NCI-H2171 treated with DMSO at 0.1 percent for 48 hours (cell line): ENCODE measurements at places on chromosomes 7 and 10.

DNA sequence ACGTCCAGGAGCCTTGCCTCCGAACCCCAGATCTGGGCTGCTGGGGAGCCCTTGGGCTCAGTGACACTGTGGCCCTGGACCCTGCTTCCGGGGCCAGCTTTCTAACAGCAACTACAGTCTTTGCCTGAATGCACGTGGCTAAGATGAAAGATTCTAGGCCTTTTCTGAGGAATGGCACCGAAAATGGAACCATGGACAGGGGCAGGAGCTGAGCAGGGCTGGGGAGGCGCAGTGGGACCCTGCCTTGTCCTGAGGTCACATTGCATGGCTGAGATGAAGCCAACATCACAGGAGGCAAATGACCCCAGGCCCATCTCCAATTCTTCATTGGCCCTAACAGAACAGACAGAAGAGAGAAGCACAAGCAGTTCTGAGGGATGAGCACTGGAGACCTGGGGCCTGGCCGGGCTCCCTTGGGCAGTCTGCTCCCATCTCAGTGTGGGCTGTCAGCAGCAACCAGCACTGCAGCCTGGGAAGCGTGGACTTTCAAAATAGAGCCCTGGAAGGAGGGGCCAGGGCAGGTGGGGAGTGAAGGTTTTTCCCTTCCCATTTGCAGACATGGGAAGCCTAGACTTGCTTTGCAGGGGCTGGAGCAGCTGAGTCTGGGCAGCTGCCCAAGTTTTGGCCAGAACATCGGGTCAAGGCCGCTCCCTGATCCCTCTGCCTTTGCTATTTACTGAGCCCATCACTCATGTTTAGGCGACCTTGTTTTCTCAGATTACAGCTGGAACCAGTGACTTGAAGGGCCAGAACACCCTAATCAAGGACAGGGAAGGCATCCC is 114.4 kb upstream of the TCERG1L start:
- DNase-seq: no peak

- DNase-seq: no peak
Measured at GRCh38 chr7:19001854-19002253, 115.6 kb downstream of the TWIST1 start.

GRCh38 chr10:78760463-78761310 is 308.1 kb upstream of the ZMIZ1 start:
- DNase-seq: no peak

DNA sequence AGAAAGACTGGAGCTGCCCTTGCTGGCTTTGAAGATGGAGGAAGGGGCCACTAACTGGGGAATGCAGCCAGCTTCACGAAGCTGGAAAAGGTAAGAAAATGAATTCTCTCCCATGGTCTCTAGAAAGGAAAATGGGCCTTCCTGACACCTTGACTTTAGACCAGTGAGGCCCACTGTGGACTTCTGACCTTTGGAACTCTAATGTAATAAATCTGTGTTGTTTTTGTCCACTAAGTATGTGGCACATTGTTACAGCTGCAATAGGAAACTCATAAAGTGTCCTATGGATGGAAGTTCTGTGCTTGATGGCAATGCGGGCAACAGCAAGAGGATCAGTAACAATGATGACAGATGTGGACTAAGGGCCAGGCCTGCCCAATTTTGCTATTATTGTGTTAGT is 20.9 kb downstream of the DNAJB9 start:
- no peak for DNase-seq

DNA sequence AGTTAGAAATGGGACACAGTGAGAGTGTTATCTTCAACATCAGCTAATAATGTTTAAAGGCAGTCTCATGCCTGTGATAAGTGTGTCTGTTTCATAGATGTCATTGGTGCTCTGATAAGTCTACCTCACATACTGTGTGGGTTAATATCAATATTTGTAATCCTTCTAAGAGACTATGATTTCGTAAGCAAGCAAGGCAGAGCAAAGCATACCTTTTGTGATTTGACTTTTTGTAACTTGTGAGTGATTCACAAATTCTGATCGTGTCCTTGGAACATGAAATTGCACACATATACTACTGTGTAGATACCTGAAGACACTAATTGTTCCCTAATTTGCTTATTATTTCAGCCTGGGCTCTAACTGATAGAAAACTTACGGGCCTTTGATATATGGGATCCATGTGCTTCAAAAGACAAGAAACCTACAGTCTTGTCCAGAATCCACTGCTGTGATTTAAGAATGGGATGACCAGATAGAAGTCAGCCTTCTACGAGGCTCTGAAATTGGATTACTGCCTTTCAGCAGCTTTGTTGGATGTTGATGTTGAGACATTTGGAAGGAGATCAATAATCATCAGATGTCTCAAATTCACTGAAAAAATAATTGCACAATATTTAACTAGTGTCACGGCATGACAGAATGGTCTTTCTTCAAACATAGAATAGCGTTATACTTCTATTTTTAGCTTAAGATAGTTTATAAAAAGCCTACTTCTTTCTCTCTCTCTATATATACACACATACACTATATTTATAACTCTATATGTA is 63.2 kb upstream of the KLF6 start:
- DNase-seq: no peak

DNA sequence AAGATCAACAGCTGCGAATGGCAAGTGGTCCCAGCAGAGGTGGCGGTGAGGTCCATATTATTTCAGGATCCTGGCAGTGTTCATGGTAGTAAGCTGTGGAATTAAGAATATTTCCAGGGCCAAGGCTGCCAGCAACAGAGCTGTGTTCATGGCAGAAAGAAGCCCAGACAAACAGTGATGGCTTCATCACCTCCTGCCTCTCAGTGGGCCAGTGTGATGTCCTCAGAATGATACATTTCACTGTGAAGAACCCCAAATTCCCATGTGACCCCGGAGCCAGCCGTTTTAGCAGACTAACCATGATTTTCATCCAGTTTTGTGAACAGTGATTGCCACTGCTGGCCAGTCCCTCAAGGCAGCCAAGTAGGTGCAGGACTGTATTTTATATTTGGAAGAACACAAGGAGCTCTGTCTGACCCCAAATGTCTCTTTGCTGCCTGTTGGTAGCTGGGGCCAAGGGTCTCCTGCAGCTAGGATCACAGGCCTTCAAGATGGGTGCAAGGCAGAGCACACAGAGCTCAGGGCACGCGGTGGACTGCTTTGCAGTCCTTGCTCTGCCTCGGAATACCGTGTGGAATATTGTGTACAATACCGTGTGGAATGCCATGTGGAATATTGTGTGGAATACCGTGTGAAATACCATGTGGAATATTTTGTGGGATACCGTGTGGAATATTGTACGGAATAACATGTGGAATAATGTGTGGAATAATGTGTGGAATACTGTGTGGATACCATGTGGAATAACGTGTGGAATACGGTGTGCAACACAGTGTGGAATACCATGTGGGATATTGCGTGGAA is 132.3 kb upstream of the CHST15 start:
- no peak for DNase-seq

GRCh38 chr7:29882481-29882880 is 76.2 kb downstream of the WIPF3 start:
- no peak for DNase-seq

- DNase-seq: no peak
Measured at GRCh38 chr10:5206799-5207198, 10.2 kb downstream of the AKR1C4 start.

GRCh38 chr10:86956195-86956847 is 1.1 kb downstream of the MMRN2 start:
- DNase-seq: no peak

GRCh38 chr10:76558586-76558985 is 1079.0 kb downstream of the KCNMA1 start:
- DNase-seq: no peak

DNA sequence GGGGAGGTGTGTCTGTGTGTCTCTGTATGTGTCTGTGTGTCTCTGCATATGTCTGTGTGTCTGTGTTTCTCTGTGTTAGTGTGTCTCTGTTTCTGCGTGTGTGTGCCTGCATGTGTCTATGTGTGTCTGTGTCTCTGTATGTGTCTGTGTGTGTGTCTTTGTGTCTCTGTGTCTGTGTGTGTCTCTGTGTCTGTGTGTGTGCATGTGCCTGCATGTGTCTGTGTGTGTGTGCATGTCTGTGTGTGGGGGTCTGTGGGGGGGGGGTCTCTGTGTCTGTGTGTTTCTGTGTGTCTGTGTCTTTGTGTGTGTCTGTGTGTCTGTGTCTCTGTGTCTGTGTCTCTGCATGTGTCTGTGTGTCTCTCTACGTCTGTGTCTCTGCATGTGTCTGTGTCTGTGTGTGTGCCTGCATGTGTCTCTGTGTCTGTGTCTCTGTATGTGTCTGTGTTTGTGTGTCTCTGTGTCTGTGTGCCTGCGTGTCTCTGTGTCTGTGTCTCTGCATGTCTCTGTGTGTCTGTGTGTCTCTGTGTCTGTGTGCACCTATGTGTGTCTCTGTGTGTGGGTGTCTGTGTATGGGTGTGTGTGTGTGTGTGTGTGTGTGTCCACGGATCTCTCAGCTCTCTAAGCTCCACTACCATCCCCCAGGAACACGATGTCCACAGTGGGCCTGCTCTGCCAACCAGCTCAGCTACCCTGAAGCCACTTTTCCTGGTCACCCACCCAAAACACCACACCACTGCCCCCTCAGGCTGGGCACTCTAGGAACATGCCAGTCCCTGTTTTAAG is 41.7 kb downstream of the RASGEF1A start:
- no peak for DNase-seq

DNA sequence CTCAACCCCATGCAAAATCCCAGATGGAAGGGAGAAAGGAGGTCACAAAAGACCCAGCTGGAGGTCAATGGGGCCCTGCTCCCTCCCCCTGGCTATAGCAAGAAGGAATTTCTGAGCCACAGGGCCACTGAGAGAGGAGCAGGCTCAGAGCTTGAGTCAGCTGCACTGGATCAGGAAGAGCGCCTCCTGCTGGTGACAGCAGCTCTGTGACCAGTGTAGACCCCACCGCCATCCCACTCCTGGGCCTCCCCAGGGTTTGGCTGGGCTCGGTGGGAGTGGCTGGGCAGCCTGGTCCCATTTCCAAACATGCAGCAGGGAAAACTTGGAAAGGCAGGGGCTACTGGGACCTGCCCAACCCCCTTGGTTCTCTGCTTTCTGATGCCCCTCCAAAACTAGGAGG is 31.5 kb upstream of the PRLHR start:
- DNase-seq: no peak

DNA sequence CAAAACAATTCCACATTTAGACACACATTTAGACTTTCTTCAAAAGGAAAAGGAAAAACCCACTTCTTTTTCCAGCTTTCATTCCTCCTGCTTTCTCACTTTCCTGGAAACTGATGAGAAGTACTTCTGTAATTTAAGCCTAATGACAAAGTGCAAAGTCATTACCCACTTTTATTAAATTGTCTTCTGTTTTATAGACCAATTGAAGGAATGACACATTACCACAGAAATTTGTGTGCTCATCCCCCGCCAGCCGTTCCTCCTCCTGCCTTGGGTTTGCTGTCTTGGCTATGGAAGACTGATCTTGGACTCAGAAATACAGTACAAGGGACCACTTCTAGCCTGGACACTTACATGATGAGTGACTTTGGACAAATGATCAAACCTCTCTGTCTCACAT is 717.8 kb downstream of the SORCS3 start:
- DNase-seq: no peak

DNA sequence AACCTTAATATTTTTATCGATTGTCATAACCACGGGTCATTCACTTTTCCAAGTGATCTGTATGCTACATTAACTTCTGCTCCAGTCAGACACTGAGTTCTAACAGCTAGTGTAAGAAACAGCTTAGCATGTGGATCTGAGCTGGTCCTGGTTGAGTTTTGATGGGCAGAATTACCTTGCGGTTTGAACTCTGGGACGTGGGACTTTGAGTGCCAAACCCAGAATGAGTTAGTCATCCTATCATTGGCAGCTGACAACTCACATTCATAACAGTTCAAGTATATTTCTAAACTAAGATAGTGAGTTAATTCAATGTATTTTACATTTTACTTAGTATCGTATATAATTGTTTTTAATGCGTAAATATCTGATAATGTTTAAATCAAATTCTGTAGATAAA is 43.2 kb downstream of the C7orf33 start:
- DNase-seq: no peak

- no peak for DNase-seq
Measured at GRCh38 chr10:70698211-70698610, 25.9 kb downstream of the ADAMTS14 start.

GRCh38 chr10:15262036-15262713 is 93.7 kb upstream of the NMT2 start:
- DNase-seq: no peak

- no peak for DNase-seq
Measured at GRCh38 chr7:159105066-159105780, 39.4 kb downstream of the VIPR2 start.
